Uterus (tissue), 4 donors: ENCODE measurements at places on chromosomes 7 and 10.

DNA sequence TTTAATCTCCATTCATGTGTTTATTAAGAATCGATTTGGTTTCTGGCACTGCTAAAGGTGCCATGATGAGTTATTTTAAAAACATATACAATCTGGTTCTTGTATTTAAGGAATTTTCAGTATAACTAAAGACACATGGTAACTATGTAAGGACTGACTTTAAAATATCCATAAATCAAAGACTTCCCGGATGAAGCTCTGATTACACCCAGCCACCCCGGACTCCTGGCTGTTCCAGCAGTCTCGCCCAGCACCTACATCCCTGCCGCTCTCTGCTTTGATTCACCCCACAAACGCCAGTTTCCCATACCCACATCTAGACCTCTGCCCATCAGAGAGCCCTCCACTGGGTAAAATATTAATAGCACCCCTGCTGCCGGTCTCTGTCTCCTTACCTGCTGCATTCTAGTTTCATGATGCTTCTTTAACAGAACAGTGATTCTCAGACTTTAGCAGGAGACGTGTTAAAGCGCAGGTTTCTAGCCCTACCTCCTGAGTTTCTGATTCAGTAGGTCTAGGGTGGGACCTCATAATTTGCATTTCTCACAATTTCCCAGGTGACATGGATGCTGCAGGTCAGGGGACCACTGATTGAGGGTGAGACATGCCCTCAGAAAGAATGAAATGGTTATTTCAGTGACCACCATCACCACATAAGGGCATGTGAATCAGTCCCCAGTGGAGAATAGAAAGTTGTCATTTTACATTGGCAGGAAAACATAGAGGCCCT, 185.7 kb downstream of the KIAA1217 start:
- no peak for DNase-seq

DNA sequence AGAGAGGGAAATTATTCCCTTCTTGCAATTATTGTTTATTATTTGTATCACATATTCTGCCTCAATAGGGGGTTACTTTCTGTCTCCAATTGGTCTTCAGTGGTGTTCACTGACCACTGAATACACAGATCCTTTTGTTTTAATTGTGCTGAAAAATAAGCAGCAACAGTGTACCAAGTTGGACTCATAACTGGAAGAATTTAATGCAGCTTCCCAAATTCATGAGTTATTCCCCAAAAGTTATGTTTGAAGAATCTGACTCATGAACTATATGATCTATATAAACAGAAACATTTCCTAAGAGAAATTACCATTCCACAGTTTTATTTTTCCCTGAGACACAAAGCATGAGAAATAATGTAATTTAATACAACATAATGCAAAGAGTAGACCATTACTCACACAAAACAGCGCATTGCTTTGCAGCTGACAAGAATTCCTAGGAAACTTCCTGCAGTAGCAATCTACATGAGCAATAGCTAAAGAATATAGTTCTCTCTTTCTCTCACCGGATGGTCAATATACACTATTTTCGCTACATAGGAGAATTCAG, 479.2 kb downstream of the HTR7 start:
- no peak for DNase-seq

DNA sequence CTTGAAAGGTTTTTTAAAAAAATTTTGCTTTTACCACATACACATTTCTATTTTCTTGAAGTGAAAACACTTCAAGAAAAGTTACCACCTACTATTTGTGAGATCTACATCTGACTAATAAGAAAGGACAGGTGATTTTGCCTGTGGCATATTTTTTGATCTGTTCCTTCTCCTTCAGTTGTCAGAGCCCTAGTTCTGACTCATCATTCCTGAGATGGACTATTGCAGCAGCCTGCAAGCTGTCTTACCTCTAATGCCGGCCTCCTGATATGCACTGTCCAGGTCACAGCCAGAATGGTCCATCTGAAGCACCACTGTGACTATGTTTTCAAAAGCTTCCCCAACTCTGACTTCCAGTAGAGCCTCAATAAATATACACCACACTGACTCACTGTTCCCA, 28.2 kb upstream of the ANK3 start:
- no peak for DNase-seq

DNA sequence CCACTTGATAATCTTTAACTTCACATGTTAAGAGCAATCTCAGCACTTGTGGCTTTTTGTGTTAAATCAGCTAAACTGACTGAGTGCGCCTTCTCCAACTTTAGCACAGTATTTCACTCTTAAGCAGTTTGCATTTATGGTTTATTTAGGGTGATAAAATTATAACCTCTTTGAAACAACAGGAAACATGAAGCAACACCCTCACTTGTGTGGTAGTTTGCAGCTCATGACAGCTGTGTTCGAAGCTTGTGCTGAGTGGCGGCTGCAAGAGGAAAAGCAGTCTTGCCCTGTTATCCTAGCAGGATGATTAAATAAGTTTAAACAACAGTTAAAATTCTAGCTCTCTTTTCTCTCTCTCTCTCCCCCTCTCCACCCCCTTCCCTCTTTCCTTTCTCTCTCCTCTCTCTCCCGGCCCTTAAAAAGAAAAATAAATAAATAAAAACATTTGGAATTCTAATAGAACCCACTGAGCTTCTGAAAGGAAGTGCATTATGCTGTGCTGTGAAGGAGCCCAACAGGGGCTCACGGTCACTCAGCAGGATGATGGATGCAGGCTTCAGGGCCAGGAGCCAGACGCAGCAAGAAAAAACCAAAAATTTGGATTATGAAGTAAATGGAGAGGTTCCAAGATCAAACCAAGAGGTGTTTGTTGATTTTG, 25.2 kb downstream of the OGDH start:
- DNase-seq: no peak

- DNase-seq: peak; percentile 59
These were observed 62.9 kb upstream of the FAM171A1 start for GRCh38 chr10:15433850-15434537.

GRCh38 chr10:73017955-73018480, 63.4 kb upstream of the PLA2G12B start:
- DNase-seq: no peak
